ENCODE measurements at places on chromosomes 11 and 22. TPM values are rescaled to one million over a fixed set of nuclear protein-coding genes. Genes with fewer than 3 reads are reported as not detected.

The C11orf91 gene
- 0.08 TPM for polyA plus RNA-seq

The GVQW3 gene
- 0.49 TPM for polyA plus RNA-seq

The MIOX gene
- not detected for polyA plus RNA-seq

The CD6 gene
- not detected for polyA plus RNA-seq

The POTEH gene
- polyA plus RNA-seq, result not detected

The TCN2 gene
- polyA plus RNA-seq, result 5.8 TPM

DNA sequence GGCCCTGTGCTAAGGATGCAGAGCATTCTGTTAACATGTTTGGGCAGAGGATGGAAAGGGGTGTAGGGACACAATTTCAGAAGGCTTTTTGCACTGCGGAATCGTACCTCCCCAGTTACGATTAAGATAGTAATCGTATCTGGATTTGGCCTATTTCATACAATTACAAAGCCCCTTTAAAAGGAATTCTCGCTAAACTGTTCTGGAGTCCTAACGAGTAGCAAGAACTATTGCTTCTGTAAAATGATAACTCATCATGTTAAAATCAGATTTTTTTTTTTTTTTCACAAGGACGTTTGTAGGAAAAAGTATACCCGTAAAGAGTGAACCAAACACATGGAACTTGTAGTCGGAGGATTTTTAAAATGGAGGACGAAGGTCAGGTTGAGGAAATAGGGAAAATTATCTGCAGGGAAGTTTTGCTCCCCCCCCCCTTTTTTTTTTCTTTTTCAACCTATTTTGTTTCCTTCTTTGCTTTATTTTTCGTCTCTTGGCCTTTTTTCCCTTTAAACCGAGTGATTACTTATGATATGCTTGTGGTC lies 934 bp downstream of the HSD17B12 start:
- DNase-seq, result peak; percentile 36

GRCh38 chr11:35214792-35215193 lies 75.8 kb downstream of the CD44 start:
- DNase-seq, result peak; percentile 88

DNA sequence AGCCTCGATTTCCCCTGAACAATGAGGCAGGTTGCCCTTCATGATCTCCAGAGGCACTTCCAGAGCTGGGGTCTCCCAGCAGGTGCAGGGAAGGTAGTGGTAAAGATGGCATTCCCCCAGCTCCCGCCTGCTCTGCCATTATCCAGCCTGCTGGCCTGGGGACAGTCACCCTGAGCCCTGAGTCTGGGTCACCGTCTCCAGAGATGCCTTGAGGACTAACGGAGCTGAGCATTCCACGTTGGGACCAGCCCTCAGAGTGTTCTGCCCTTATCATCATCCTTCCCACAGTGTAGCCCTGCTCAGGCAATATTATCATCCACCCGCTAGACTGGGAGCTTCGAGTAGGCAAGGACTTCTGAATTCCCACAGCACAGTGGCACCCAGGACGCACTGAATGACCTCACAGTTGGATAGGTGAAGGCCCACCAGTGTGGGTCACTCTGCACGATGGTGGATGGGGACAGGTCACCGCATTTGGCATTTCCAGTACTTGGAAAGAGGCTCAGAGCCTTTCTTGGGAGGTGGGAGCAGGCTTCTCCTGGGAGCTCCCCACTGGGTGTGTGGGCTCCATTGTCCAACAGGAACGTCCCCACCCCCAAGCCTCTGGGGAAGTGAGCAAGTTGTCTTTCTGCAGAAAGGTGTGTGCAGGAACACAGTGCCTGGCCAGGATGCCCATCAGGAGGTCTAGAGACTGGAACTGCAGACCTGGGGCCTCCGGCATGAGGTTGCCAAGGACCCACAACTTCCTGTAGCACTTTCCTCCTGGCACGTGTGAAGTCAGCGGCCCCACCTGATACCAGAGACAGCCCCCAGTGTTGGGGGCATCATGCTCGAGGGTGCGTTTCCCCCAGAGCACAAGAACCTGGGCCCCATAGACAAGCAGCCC lies 51.4 kb upstream of the WNT7B start:
- DNase-seq, result no peak

DNA sequence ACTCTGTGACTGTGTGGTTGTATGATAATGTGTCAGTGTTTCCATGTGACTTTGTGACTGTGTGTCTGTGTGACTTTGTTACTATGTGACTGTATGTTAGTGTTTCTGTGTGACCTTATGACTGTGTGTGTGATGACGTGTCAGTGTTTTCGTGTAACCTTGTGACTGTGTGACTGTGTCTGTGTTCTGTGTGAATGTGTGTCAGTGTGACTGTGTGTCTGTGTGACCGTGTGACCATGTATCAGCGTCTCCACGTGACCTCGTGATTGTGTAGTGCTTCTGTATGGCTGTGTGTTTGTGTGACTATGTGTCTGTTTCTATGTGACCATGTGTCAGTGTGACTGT lies 9.5 kb upstream of the PKNOX2 start:
- no peak for DNase-seq

GRCh38 chr22:20724676-20725454 lies 49.0 kb upstream of the SERPIND1 start:
- no peak for DNase-seq

- peak; percentile 30 for DNase-seq
These were observed 78.9 kb upstream of the BIRC3 start for GRCh38 chr11:102238391-102238821.

DNA sequence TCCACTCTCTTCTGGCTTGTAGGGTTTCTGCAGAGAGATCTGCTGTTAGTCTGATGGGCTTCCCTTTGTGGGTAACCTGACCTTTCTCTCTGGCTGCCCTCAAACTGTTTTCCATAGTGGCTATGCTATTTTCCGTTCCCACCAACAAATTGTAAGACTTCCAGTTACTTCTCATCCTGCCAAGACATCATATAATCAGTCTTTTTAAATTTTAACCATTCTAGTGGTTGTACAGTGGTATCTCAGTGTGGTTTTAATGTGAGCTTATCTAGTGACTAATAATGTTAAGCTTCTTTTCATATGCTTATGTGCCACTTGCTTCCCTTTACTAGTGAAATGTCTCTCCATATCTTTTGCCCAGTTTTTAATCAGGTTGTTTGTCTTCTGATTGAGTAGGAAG lies 13.6 kb upstream of the TRIM29 start:
- DNase-seq, result no peak

GRCh38 chr22:41387341-41387740 lies 5.6 kb downstream of the TEF start:
- no peak for DNase-seq

GRCh38 chr11:10908215-10908951 lies 50.5 kb upstream of the ZBED5 start:
- peak; percentile 80 for DNase-seq

- DNase-seq, result no peak
These were observed 439 bp downstream of the SPA17 start for GRCh38 chr11:124674168-124674517.

DNA sequence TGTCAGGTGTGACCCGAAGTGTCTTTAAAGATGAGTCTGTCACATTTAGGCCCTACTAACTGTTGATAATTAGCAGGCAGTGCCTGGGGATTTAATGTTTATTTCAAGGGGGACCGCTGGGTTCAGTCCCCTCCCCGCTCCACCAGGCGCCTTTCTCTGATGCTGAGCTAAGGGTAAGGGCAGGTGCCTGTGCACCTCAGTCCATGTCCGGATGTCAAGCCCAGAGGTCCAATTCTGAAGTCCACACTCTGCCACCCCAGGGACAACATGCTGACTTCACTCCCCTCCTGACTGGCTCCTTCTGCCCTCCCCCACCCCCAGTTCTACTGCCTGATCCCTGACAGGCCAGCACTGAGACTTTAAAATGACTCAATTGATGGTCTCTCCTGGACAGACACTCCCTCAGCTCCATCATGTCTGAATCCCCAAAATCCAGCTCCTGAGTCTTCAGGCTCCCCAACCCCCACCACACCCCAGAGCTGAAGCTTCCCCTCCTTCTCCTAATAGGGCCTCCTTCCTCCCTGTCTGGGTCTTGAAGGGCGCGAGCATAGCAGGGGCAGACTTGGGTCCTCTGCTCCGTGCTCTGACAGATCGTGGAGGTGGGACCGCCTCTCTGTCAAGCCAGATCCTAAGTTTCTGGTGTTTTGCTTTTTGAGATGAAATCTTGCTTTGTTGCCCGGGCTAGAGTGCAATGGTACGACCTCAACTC lies 49.8 kb upstream of the ANO1 start:
- DNase-seq, result no peak

DNA sequence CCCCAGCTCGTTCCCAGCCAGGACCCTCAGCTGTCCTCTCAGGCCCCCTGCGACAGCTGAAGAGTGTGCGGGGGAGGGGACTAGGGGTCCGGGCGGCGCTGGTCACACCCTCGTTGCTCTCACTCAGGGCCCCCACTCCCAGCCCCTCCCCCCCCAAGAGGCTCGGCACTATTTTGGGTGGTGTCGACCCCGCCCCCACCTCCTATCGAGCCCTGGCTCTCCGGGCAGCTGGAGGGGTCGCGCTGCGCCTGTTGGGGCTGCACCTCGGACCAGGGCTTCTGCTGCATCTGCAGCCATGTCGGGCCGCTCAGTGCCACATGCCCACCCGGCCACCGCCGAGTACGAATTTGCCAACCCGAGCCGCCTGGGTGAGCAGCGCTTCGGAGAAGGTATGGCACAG lies at the start of gene HSPB2:
Gene HSPB2 (plus strand): TSS at position 200 of the 400 bp plus-strand sequence. CDS start 96 bp downstream, at position 296.
- no peak for DNase-seq

- no peak for DNase-seq
These were observed 573.7 kb upstream of the ANO3 start for GRCh38 chr11:25758145-25758661.

- no peak for DNase-seq
These were observed 53.4 kb downstream of the RTL6 start for GRCh38 chr22:44444341-44445306.

- no peak for DNase-seq
These were observed 94.9 kb downstream of the PRR5L start for GRCh38 chr11:36390963-36391471.

DNA sequence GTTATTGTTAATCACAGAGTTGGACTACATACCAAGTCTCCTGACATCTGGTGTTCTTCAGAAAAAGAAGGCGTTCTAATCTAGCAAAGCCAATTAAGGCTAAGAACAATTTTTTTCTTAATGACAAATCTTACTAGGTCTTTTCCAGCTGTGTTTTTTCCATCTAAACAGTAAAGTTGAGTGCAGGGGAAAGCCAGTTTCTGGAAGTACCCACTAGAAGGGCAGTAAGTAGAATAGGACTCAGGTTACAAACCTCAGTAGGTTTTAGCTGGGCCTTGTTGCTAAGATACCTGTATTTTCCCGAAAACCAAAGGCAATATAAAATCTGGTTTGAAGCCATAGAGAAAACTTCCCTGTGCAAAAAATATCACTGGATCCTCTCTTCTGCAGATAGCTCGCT lies 351.9 kb downstream of the ETS1 start:
- no peak for DNase-seq

- DNase-seq, result peak; percentile 59
These were observed 68.7 kb downstream of the PRR5L start for GRCh38 chr11:36364551-36365325.

GRCh38 chr11:2849994-2850770 lies 35.4 kb downstream of the CDKN1C start:
- no peak for DNase-seq

GRCh38 chr11:111414267-111414931 lies 35.3 kb upstream of the POU2AF1 start:
- no peak for DNase-seq

- DNase-seq, result peak; percentile 66
These were observed 13.0 kb downstream of the MYO7A start for GRCh38 chr11:77141034-77141433.

DNA sequence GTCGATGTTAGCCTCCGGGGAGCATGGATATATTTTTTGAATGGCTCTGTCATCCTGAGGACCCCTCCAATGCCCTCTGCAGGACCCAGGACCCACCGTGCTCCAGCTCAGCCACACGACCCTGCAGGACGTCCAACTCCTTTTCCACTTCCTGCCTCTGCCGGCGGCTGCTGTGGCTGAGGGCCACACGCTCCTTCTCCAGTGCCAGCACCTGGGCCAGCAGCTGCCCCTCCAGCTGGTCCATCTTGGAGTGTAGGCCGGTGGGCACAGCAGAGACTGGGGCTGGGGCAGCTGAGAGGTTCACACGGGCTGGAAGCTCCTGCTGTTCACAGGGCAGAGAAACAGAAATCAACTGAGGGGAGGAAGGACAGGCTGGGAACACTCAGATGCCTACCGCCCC lies 15.6 kb downstream of the NPTXR start:
- DNase-seq, result no peak

DNA sequence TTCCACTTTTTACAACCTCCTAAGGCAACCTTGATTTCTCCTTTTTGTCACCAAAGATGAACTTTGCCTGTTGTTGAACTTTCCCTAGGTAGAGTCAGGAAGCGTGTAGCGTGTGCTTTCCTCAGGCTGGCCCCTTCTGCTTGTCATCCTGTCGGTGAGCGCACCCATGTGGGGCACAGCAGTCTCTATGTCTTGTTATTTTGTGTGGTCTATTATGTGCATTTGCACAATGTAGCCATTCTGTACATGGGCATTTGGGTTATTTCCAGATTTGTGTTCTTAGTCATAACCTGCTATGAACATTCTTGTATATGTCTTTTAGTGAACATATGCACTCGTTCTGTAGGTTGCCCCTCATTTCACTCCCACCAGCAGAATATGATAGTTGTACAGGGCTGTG lies 34.9 kb downstream of the CABIN1 start:
- no peak for DNase-seq

GRCh38 chr22:19717181-19717580 lies 2.9 kb downstream of the SEPTIN5 start:
- DNase-seq, result no peak

DNA sequence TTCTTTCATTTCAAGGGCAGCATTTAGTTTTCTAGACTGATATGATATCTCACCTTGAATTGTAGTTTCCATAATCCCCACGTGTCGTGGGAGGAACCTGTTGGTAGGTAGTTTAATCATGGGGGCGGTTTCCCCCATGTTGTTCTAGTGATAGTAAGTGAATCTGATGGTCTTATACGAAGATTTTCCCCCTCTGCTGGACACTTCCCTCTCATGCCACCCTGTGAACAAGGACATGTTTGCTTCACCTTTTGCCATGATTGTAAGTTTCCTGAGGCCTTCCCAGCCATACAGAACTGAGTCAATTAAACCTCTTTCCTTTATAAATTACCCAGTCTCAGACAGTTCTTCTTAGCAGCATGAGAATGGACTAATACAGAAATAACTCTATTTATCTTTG lies 851.1 kb upstream of the FAT3 start:
- DNase-seq, result no peak

- no peak for DNase-seq
These were observed 8.7 kb upstream of the CABP7 start for GRCh38 chr22:29710922-29711593.

- DNase-seq, result no peak
These were observed 10.9 kb upstream of the TNNT3 start for GRCh38 chr11:1908618-1909017.

- peak; percentile 9 for DNase-seq
These were observed 545 bp downstream of the FEN1 start for GRCh38 chr11:61793083-61793828.

DNA sequence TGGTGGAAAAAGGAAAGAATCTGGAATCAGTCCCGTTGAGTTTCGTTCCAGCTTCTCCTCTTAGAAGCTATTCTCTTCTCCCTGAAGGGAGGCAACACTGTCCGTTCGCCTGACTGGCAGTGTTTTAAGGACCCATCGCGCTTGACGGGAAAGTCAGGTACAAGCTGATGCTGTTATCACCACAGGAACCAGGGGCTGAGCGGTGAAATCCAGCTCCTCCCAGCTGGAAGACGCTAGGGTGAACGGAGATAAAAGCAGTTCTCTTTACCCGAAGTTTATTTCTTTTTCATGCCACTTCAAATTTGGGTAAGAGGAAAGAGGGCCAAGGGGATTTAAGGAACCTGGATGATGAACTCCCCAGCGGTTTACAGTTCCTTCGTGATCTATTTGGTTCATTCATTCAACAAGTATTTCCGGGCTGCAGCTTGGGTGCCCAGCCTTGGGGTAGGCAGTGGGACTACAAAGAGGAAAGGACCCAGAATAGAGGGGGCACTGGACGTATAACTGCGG lies 551 bp upstream of the DEUP1 start:
- no peak for DNase-seq
